ENCODE measurements at places on chromosomes 5 and 9. TPM values are rescaled to one million over a fixed set of nuclear protein-coding genes. Genes with fewer than 3 reads are reported as not detected.

GRCh38 chr9:37028420-37029031 is 5.5 kb downstream of the PAX5 start:
- DNase-seq = no peak

- DNase-seq = no peak
Measured at GRCh38 chr5:172175263-172175719, 12.7 kb downstream of the STK10 start.

DNA sequence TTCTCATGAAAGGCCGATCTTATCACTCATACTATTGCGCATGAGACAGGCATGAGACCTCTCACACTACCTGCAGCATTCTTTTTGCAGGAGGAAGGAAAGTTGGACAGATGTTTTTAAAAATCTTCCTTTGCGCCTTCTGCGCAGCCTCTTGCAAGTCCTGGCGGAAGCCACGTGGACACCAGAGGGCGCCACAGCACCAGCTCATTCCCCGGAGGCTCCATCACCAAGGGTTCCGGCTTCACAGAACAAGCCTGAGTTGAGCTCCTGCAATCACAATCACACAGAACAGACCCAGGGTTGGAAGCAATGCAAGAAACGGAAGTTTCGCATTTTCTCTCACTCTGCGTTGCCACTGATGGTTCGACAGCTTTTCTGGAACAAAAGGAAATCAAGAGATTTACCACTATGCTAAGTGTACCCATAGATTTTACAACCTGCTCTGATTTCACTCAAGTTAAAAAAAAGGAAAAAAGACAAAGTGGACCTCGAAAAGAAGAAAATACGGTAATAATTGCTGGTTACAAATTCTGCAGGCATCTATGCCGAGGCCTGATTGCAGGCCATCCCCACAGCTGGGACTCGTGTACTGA is 304.7 kb upstream of the MSX2 start:
- peak; percentile 92 for DNase-seq

- peak; percentile 98 for DNase-seq
Measured at GRCh38 chr9:107637421-107638420, 148.2 kb upstream of the KLF4 start.

Gene ERMP1
- 10.8 TPM for total RNA-seq

DNA sequence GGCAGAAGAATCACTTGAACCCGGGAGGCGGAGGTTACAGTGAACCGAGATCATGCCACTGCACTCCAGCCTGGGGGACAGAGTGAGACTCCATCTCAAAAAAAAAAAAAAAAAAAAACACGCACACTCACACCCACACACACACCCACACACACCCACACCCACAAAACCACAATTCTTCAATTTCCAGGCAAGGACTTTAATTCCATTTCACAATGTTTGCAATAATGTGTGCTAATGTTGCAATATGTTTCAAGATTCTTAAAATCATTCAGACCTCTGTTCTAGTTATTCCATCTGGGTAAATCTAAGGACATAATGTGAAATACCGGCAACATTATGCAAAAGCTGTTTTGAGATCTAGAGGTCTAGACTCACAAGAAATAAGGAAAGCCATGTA is 28.3 kb downstream of the CCDC69 start:
- peak; percentile 56 for DNase-seq

GRCh38 chr9:2477755-2478154 is 143.8 kb upstream of the VLDLR start:
- DNase-seq = no peak

Gene SPATA31E1
- total RNA-seq = not detected

GRCh38 chr9:136481558-136481957 is 1.3 kb downstream of the SEC16A start:
- no peak for DNase-seq

- DNase-seq = no peak
Measured at GRCh38 chr5:171441246-171441791, 21.9 kb downstream of the FGF18 start.

DNA sequence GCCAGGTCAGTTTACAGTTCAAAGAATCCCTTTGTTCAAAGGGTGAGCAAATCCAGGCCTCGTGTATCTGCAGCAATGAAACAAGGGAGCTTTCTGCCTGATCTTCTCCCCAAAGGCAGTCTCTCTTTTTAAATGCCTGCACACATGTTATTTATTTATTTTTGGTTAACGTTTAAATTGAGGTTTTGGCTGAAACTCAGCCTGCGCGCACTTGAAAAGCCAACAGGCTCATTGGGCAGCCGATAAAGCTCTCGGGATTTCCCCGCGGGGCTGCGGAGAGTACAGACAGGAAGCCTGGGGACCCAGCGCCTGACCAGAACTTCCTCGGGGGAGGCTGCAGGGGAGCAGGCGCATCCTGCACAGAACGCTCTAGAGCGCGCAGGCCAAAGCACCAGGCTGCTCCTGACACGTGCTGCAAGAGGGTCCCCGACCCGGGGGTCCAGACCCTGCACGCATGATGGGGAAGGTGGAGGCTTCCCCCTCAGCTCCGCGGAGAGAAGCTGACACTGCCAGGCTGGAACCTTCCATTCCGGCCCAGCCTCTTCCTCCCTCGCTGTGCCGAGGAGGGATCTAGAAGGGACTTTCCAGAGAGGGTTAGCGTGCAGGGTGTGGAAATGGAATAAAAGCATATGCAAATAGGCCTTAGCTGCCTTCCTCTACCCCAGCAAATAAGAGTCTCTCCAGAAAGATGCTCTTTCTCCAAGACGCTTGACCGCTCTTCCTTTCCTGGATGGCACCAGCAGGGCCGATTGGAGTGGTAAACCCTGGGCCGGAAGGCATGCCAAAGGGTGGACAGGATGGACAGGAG is 46.1 kb downstream of the PTTG1 start:
- peak; percentile 62 for DNase-seq

DNA sequence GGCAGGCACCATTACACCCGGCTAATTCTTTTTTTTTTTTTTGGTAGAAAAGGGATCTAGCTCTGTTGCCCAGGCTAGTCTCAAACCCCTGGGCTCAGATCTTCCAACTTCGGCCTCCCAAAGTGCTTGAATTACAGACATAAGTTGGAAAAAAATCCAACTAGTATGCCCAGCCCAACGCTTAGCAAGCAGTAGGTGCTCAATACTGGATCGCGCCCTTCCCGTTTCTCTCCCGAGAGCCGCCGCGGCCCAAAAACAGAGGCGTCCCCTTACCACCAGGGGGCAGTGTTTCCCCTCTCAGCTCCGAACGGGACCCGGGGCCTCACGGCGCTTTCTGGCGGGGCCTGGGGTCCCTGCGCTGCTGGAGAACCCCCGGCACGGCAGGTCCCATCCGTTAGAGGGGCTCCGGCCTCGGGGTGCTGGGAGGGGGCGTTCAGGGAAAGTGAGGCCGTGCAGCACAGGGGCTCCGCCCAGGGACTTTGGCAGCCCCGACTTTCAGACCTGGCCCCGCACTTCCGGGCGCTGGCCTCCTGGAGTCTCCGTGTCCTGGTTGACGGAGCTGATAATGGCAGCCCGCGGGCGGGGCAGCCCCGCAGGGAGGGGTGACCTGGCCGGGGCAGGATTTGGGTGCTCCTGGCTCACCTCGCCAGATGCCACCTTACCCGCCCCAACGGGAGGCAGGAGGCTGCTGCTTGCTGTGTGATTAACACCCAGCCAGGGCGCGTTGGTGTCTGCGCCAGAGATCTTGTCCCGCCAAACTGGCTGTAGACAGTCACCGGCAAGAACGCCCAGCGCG is 15.2 kb downstream of the PTGES start:
- DNase-seq = peak; percentile 90

GRCh38 chr5:56290378-56291078 is 57.4 kb upstream of the ANKRD55 start:
- no peak for DNase-seq

DNA sequence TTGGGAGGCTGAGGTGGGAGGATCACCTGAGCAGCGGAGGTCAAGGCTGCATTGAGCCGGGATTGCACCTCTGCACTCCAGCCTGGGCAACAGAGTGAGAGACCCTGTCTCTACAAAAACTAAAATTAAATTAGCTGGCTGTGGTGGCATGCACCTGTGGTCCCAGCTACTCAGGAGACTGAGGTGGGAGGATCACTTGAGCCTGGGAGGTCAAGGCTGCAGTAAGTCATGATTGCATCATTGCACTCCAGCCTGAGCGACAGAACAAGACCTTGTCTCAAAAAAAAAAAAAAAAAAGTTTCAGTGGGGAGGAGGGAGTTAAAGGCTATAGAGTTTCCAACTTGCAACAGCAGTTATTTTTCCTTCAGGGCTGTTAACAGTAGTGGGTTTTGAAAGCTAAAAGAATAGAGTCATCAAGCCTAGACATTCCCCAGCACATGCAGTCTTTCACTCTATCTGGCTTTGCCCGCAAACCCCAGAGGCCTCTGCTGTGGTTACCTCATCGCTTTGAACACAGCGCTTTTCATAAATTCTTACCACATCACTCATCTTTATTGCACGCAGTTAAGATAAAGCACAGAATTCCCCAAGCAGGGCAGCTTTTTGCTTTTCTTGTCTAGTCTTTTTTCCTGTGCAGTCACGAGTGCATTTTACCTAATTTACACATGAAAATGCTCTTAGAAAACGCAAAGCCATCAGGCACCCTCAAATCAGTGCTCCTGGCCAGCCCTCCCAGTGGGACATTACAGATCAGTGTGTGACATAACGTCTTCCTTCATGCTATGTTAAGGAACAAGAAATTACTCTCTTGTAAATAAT is 8.7 kb upstream of the SLC2A8 start:
- DNase-seq = peak; percentile 87

GRCh38 chr9:109341561-109341960 is 20.7 kb upstream of the EPB41L4B start:
- no peak for DNase-seq

GRCh38 chr5:40618926-40619325 is 60.8 kb upstream of the PTGER4 start:
- no peak for DNase-seq

GRCh38 chr9:127014910-127015540 is 100.4 kb downstream of the RALGPS1 start:
- DNase-seq = no peak

DNA sequence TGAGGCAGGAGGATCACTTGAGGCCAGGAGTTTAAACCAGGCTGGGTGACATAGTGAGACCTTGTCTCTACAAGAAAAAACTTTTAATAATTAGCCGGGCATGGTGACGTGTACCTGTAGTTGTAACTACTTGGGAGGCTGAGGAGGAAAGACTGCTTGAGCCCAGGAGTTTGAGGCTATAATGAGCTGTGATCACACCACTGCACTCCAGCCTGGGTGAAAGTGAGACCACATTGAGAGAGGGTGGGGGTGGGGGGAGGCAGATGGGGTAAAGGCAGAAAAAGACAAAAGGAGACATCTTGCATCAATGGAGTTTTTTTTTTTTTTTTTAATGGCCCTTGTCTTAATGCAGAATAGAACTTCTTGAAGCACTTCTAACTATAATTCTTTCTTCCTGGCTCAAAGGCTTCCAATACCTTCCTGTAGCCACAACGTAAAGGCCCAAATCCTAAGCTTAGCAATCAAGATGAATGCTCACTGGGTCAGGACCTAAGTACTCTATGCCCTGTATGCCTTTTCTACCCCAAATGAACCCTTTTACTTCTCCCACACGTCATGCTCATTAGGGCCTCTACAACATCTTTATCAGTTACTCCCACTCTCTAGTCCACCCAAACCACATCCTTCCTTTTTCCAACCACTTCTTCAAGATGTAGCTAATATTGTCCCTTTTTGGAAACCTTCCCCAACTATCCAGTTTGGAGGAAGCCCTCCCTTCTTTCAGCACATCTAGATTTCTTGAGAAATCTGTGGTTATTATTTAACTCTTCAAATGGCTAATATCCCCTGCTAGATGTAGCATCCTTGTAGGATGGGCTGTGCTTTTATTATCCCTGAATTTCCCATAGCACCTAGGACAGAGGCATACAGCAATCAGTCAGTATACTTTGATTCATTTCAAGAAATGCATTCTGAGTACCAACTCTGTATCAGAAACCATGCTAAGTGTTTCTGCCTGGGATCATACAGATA is 40.8 kb downstream of the CSF2 start:
- no peak for DNase-seq

DNA sequence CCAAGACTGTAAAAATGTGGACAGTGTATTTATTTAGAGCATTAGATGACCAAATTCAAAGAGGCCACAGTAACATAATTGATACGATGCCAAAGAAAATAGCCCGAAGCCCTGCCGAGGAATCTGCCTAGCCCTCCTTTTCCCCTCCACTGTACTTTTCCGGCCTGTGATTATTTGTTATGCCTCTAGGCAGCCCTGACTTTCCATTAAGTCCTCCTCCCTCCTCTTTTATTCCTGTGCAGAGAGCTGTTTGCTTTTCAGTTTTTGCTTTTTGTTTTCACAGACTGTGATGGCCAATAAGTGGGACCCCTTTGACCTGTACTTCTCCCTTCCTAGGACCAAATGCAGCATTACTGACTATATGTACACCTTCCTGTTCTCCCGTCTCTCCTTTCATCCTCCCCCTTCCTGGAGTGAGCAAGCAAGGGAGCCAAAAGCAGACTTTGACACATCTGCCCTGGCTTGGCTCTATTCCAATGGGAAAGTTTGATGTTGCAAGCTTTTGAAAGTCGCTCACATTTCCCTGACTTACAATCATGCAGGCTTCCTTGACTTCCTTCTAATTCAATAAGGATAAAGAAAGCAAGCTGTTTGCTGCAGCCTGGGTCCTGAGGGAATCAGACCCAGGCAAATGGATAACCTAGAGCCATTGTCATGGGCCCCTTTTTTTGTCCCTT is 76.1 kb downstream of the NREP start:
- DNase-seq = peak; percentile 73

DNA sequence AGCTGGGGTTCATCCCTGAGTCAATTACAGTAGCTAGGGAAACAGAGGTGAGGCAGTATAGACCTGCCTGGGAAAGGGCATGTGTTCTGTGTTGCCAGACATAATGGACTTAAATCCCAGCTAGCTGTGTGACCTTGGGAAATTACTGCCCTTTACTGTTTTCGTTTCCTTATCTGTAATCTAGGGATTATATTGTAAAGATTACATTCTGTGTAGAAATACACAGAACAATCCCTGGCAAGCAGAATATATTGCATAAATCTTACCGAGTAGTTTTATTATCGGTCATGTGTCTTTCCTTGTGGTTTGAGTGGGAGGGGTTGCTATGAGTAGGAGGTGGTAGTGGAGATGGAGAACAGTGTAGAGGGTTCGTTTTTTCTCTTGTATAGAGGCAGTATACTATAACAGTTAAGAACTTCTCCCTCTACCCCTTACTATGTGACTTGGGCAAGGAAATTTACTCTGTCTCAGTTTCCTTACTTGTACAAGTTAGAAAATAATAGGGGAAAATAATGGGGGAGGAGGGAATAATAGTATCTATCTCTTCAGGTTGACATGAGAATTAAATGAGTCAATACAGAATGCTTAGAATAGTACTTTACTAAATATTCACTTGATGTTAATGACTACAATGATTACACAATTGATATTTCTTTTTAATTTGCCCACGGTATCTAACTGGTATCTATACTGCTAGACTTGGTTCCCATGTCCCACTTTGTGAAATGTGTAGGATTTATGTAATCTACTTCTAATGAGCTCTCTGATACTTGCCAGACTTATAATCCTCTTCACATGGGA is 7.1 kb upstream of the DMXL1 start:
- DNase-seq = no peak

GRCh38 chr9:126423142-126423915 is 96.7 kb downstream of the MVB12B start:
- no peak for DNase-seq

Gene CD180
- total RNA-seq = 1.2 TPM

Gene RANBP17
- total RNA-seq = 3.6 TPM
